ENCODE measurements at places on chromosomes 1 and 21.
A peak's percentile ranks its signal among the peaks of the same experiment; 100 is the strongest.

DNA sequence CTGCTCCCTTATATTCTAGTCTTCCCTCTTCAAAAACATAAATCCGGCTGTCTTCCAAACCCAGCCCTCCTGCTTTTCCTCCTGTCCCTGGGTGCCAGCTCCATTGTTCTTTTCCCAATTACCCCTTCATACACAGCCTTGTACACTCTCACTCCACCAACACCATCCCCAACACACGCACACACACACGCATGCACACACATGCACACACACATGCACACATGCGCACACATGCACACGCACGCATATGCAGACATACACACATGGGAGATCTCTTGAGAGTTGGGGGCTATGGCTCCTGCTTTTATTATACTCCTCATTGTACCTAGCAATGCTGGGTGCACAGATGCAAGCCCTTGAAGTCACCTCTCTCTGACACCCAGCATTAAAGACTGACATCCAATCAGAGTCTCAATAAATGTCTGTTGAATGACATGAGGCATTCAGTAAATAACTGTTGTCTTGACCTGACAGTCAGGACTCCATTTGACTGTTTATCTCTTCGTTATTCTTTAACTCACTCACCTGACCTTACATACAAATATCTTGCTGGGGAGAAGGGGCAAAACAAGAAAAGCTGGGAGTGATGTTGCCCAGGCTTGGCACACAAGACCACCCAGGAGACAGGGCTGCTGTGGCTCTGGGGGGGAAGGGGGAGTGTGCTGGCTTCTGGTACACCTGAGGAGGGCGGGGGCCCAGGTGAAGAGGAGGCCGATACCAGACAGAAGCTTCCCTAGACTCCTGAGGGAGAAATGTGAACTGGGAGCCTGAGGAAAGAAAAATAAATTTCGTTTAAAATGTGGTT is 16.0 kb downstream of the ABCA4 start:
- no peak for DNase-seq

DNA sequence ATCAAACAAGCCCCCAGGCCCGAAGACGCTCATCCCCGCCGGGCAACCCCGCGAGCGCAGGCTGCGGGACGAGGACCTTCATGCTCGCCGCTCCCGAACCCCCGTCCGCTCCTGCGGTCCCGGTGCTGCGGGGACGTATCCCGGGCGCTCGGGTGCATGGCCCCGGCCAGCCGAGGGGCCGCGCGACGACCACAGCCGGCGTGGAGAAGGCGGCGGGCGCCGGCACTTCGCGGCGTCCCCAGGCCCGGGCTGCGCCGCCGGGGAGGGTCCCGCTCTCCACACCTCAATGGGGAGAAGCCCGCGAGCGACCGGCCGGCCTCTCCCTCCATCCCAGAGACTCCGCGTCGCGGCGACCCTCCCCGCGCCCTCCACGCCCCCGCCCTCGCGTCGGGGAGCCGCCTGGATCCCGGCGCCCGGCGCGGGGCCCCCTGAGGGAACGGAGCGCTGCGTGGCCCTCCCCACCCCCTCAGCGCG is 401 bp downstream of the ERRFI1 start:
- no peak for DNase-seq

GRCh38 chr1:22697980-22698379 is 12.7 kb upstream of the EPHB2 start:
- DNase-seq, result no peak

DNA sequence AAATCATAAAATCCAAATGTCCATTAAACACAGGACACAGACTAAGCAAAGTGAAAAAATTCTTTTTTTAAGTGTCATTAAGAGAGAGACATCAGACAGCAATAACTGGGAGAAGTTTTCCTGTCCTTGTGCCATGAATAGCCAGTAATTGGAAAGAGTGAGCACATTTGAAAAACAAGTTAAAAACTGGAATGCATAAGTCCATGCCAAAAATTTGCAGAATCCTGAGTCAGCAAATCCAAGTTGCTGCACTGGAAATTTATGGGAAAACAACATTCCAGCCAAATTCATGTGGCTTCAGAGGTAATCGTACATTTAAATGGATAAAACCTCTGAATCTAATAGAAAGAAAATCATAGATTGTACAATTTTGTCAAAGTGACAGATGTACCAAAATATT is 291.4 kb downstream of the LRRC40 start:
- no peak for DNase-seq

DNA sequence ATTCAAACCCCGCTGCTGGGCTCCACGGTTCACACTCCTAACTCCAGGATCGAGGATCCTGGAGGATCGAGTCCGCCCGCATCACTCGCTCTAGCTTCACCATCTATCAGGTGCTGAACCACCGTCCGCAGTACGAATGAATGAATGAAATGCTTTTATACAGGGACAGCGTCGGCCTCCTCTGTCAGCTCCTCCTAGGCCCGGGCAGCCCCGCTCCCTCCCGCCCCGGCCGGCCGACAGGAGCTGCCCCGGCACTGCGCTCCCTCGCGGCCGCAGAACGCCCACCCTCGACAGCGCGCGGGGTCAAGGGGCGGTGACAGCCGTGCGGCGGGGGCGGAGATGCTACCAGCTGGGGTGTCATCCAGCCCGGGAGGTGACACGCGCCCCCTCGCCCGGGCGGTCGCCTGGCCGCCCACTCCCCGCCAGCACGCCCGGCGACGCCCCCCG is 520 bp downstream of the ZBTB17 start:
- DNase-seq, result peak; percentile 67

DNA sequence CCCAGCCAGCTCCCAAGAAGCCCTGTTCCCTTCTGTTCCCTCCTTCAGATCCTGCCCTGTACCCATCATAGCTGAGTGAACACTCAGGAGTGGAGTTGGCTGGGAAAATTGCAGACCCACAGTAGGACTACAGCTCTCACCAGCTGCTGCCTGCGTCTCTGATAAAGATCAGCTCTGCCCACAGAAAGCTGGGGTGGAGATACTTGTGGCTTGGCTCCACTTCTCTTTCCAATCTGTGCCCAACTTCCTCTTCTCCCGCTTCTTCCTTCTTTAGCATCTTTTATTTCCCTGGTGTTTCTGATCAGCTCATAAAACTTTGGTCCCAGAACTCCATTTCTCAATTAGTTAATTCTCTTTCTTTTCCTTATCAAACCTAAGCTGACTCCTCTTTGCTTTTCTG is 5.5 kb upstream of the CD1A start:
- no peak for DNase-seq

DNA sequence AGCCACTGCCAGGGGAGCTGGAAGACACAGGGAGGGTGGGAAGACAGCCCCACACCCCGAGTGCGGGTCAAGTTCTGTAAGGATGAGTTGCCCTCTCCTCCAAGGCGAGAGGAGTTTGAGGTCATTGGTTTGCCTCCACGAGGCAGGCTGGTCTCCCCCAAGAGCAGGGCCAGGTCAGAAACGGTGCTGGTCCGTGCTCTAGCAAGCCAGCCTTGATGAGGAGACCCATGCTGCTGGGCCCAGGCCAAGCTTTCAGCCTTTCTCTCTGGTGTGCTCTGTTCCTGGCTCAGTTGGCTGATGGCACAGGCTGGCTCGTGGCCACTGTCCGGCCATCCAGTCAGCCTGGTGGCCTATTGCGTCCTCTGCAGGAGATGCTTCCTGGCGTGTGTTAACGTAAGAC is 12.0 kb upstream of the PCBP3 start:
- no peak for DNase-seq

DNA sequence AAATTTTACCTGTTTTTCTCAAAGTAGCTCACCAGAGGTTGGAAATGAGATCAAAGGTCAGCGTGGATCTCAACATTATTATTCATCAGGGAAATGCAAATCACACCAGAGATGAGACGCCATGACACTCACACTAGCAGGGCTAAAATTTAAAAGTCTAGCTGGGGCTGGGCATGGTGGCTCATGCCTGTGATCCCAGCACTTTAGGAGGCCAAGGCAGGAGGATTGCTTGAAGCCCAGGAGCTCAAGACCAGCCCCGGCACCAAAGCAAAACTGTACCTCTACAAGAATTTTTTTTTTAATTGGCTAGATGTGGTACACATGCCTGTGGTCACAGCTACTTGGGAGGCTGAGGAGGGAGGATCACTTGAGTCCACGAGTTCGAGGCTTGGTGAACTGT is 41.4 kb upstream of the PCBP3 start:
- DNase-seq, result no peak

GRCh38 chr1:221172841-221173240 is 293.6 kb downstream of the HLX start:
- no peak for DNase-seq

GRCh38 chr1:5746611-5747425 is 245.4 kb downstream of the NPHP4 start:
- no peak for DNase-seq

DNA sequence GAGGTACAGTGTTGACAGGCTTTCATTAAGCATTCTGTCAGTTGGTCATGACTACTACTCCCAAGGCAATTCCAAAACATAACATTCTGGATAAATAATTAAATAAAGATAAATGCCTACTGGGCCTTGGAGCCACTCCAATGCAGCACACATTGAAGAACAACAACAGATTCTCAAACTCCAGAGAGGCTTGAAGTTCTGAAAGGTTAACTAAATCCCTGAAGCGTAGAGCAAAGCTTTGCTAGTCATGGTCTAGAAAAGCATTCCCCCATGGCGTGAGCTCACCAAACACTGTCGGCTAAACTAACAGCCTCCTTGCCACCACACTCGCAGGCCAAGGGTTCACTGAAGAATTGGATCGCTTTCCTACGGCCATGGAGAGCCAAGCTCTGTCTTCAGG is 268.0 kb downstream of the ATG4C start:
- no peak for DNase-seq

DNA sequence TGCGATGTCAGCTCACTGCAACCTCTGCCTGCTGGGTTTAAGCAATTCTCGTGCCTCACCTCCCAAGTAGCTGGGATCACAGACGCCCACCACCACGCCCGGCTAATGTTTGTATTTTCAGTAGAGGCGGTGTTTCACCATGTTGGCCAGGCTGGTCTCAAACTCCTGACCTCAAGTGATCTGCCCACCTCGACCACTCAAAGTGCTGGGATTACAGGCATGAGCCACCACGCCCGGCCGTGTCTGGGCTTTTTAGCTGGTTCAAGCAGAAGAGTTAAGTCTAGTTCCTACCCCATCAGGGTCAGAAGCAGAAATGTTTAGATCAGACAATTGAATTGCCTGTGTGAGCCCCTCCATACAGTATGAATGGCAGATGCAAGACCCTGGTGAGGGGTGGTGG is 27.7 kb upstream of the RIPK4 start:
- no peak for DNase-seq

- no peak for DNase-seq
Observed at GRCh38 chr1:16396591-16396990, 29.5 kb downstream of the SZRD1 start.

DNA sequence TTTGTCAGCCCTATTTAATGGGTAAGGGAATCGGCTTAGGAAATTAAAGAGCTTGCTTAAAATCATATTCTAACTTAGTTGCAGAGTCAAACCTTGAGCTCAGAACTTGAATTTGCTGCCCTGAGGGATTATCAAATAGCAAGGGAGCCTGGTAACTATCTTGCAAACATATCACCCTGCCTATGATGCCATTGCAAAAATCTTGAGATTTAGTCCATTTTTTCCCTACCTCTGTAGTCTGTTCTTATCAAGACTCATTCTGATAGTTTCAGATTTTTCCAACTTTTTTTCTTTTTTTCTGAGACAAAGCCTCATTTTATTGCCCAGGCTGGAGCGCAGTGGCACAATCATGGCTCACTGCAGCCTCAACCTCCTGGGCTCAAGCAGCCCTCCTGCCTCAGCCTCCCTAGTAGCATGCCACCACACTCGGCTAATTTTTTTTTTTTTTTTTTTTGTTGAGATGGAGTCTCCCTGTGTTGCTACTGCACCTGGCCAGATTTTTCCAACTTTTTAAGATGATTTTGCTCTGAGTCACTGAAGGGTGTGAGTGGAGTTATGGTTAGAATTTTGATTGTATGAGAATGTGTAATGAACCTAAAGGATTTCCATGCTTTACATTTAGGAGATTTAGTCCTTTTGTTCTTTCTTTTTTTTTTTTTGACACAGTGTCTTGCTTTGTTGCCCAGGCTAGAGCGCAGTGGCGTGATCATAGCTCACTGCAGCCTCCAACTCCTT is 12.2 kb downstream of the SARS1 start:
- no peak for DNase-seq

DNA sequence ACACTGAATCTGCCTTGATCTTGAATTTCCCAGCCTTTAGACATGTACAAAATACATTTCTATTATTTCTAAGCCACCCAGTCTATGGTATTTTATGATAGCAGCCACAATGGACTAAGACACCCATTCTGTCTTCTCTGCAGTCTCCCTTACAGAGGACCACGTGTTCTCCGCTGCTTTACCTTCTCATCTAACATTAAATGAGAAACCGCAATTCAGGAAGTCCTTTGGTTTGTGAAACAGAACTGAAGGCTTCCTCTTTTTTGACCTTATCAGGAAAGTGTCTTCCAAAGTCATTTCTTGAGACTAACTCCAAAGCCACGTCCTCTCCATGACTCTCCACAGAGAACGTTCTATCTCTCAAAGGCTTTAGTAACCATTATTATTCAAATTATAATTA is 560.1 kb downstream of the OMA1 start:
- DNase-seq, result no peak
